ENCODE measurements at places on chromosomes 4 and X.
A peak's percentile ranks its signal among the peaks of the same experiment; 100 is the strongest.

DNA sequence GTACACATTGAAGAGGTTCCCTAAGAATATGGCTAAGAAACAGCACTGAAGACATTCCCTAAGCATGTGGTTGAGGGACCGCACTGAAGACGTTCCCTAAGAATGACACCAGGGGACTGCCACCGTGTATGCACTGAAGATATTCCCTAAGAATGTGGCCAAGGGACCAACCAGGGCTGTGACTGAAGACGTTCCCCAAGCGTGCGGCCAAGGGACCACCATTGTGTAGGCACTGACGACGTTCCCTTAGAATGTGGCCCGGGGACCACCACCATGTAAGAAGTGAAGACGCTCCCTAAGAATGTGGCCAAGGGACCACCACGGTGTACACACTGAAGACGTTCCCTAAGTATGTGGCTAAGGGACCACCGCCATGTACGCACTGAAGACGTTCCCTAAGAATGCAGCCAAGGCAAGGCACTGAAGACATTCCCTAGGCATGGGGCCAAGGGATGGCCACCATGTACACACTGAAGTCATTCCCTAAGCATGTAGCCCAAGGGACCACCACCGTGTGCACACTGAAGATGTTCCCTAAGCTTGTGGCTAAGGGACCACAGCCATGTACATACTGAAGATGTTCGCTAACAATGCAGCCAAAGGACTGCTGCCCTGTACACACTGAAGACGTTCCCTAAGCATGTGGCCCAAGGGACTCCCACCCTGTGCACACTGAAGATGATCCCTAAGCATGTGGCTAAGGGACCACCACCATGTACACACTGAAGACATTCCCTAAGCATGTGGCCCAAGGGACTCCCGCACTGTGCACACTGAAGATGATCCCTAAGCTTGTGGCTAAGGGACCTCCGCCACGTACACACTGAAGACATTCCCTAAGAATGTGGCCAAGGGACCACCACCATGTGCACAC, 22.0 kb downstream of the DHRSX start:
- DNase-seq = no peak

- DNase-seq = peak; percentile 56
These were observed 39.2 kb downstream of the SGMS2 start for GRCh38 chr4:107863850-107864371.

DNA sequence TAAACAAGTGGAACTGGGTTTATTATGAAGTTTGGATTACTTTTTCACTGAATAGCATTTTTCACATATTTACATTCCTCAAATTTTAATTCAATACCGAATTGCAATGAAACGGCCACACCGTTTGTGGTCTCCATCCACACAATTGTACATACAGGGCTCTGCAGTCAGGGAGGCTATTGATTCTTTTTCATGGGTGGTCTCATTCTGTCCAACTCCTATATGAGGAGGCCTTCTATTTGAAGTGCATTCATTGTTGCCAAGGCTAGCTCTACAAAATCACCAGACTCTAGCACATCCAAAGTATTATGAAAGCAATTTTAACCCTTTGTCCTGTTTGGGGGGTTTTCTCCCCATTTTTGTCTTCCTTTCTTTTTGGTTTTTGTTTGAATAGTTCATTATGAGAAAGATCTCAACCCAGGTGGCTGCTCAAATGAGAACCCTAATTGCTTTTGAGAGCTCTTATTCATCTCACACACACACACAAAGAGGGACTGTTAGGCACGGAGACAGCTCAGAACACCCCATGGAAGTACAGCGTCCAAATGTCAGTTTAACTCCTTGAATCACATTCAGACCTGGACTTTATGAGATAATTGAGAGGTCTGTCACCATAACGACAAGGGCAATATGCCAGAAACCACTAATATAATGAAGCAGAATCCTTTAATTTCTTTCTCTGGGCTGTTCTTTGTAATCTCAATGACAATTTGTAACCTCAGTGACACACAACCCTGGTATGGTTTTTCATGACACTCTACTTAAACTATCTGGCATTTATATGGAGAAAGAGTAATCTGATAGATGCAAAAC, 79.4 kb downstream of the NLGN4X start:
- DNase-seq = no peak

DNA sequence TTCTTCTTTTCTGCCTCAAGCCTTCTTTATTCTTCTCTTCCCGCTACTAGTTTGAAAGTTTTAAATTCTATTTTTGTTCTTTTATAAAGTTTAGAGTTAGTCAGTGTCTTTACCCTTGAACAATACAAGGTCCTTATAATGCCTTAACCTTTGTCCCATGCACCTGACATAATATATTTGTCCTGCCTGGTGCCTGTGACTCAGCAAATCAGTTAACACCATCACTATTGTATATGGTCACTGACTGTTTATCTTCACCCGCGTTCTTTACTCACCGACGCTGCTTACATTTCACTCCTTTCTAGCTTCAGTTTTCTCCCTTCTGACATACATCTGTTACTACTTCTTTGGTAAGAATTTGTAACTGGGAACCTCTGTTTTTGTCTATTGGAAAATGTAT, 5.7 kb downstream of the SMIM20 start:
- DNase-seq = no peak

- no peak for DNase-seq
These were observed 9.0 kb downstream of the LRPAP1 start for GRCh38 chr4:3523146-3523627.

DNA sequence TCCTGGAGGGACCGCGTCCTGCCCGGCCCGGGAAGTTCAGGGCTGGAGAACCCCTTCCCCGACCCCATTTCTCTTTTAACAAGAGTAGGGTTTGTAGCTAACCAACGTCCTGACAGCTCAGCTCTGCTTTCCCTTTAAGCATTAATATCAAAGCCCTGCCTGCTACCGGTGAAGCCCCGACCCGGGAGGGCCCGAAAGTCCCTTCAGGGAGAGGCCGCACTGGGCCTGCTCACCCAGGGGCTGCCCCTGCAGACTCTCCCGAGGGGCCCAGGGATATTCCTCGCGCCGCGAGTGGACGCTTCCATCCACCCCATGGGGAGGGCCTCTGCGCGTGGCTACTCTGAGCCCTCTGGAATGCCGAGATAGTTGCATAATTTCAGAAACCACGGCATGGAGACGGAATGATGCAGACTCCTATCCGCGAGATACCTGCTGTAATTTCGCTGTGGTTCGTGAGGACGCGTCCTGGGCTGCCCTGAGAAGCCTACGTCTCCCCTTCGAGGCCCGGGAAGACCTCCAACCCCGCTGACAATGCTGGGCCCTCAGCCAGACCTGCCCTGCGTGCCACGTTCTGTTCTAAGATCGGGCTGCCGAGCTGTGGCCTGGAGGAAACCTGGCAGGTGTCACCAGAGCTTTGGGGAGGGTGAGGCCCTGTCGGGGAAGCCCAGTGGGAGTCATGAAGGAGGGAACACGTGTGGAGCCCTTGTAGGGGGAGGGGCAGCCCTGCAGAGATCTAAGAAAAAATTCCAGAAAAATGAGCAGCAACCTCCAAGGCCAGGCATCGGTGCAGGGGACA, 999 bp upstream of the CTBP1 start:
- DNase-seq = peak; percentile 26

- no peak for DNase-seq
These were observed 912.6 kb upstream of the LCORL start for GRCh38 chr4:18934197-18934596.

DNA sequence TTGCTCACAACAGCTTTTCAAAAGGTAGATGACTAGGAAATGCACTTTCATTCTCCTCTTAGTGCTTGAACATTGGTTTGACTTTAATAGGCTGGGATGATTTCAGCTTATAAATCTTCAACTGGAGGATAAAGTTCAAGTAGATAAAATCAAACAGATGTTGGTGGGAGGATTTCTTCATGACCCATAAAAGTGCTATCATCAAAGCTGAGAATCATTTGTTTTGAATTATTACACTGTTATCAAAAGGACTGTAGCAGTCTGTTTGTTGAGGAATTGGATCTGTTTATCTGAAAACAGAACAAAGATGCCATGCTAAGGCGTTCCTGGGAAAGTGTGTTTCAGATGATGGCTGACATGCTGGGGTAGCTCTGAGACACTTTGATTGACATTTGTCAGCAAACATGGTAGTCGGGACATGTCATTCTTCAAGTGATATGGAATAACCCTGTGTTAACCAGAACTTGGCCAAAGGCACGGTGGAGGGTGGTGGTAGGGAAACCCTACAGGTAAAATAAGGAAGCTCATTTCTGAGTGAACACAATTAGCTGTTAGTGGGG, 304.0 kb upstream of the PITX2 start:
- DNase-seq = no peak

GRCh38 chrX:25022499-25023325, 6.9 kb upstream of the ARX start:
- DNase-seq = no peak

GRCh38 chrX:150361070-150361776, 1.9 kb upstream of the MAMLD1 start:
- peak; percentile 2 for DNase-seq

DNA sequence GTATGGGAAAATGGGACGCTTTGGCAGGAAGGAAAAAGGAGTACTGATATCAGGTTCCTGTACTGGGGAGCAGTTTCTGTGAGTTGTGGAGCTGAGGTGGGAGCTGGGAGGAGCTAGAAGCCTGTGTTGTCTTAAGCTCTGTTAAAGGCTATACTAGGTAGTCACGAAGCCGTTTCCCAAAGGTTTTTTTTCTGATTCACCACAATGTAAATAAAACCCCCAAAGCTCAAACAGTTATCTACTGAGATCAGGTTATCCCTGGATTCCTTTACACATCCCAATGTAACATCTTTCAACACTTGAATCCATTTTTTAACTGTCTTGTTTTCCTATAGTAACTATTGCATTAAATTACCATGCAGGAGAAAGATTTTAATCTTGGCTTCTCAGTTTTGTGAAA, 297.4 kb upstream of the SFRP2 start:
- DNase-seq = no peak

DNA sequence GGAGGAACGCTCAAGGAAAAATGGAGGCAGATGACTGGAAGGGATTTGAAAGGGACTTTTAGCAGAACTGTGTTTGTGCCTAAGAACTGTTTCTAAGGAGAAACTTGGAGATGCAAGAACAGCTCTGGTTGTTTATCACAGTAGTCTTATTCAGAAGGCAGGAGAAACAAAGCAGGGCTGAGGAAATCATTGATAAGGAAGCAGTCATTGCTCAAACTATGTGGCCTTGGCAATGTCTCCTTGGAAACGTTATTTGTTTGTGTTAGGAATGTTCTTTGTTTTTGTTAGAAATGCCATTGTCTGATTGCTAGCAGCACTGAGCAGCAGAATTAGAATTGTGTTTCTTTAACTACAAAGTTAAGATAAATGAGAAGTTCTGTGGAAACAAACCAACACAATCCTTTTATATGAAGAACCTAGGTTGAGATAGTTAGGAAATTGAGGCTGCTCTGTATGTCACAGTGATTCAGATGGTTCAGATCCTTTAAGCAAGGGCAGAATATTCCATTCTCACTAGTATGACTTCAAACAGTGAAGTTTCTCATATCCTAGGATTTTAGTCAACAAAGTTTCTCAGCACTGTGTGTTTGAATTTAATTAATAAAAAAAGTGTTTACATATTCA, 1191.3 kb upstream of the IGFBP7 start:
- DNase-seq = no peak
